ENCODE measurements at places on chromosomes 1 and 21.

DNA sequence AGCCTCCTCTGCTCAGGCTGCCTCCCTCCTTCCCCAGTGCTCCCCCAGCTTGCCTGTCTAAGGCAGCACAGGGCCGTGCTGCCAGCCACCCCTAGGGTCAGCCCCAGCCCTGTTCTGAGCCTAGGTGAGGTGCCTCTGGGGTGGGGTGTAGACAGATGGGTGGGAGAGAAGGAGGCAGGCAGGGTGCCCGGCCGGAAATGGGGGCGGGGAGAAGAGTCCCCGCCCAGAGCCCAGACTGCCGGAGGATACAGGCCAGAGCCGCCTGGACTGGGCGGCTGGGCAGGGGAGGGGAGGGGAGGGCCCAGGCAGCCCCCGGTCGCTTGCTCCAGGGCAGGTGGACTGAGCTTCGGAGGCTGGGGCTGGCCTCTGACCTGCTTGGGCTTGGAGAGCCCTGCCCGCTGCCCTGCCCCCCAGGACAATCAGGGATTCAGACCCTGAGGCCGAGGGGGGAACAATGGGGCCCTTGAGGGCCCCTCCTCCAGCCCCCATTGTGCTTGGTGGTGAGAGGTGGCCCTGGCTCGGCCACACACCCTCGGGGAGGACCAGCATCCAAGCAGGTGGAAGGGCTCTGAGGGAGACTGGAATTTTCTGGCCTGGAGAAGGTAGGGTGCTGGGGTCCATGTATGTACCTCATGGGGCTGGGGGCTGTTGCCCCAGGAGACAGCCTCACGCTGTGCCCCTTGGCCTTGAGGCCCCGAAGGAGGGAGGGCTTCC lies at the start of gene GJC2:
Gene GJC2, plus strand, starts transcription at position 525 of the 714 bp plus-strand sequence. CDS start 7,829 bp downstream, outside the sequence.
- peak; percentile 77 for DNase-seq

GRCh38 chr1:206908038-206908437 lies 10.8 kb downstream of the IL24 start:
- no peak for DNase-seq

GRCh38 chr1:184052194-184052559 lies 647 bp downstream of the TSEN15 start:
- no peak for DNase-seq

DNA sequence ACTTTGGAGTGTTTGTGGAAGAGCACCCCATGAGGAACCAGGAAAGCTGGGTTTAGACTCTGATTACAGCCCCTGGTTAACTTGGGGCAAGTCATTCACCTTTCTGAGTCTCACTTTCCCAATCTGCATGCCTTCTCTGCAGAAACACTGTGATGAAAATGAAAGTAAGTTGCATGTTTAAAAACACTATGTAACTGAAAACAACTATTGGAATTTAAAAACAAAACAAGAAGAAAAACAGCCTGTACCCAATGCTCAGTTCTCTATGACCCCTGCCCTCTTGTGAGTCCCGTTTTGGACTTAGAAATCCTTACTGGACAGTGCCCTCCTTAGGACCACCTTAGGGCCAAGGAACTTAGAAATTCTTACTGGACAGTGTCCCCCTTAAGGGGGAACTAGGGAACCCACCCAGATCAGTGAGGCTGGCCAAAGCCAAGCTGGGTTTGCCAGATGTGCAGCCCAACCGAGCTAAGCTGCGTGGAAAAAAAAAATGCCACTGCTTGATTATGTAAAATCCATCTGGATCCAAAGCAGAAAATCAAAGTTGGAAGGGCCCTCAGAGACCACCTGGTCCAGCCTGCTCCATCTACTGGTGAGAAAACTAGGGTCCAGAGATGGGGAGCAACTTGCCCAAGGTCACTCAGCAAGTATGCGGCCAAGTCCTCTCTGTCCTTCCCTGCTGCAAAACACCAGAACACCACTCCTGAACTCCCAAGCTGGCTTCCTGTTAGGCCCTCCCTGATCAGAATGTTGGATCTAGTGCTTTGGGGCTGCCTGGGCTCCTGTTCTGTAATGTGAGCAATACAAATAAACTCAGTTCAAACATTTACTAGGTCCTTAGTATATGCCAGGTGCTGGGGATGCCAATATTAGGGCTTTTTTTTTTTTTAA lies 77.7 kb downstream of the MRPL37 start:
- DNase-seq = no peak

DNA sequence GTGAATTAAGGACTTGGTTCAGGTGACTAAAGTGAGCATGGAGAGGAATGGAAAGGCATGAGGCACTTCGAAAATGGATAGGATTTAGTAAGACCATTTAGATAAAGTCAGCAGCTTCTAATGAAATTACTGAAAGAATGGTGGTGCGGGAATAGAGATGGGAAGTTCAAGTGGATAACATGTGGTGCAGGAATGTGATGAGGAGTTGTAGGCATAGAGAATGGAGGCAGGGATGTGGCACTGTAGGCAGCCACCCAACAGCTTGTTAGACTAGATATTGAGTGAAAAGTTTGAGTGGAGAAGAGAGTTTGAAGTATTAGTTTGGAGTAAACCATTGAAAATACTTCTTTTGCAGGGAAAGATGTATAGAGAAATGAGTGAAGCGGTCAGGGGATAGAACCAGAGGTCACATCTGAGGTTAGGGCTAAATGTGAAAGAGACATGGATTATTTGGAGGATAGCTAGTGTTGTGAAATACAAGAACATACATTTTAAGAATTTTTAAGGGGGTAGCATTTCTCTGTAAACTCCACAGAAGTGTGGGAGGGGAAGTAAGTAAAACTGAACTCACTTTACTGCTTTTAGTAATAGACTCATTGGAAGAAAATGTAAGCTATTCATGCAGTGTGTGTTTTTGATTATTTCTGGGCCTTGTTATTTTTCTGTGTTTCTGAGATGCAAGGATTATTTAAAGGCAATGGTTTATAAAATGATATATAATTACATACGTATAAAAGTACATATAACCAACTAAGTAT lies 46.2 kb downstream of the DYRK1A start:
- no peak for DNase-seq

Data from RWPE1 (cell line).